ENCODE measurements at places on chromosomes 11 and 22.

DNA sequence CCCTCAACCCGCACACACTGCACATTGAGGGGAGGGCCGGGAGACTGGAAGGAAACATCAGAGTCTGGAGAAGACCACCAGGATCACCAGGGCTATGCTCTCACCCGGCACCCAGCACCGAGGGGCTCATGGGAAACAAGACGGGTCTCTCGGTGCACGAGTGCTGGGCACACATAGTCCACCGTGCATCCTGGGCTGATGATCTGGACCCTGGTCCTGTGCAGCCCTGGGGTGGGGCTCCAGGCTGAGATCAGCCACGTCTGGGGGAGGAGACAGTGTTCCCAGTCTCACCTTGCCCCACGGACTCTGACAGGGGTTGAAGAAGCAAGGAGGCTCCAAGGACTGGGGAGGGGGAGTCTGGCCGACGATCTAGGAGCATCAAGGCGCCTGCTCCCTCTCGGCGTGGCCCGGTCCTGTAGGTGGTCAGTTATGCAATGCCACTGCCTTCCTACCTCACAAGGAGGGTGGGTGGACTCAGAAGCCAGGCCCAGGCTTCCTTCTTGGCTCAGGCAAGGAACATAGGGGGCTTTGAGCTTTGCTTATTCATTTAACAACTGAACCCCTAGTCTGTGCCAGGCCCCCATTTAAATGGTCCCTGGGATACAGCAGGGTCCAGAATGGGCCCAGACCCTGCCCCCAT is 11.4 kb upstream of the CD81 start:
- DNase-seq, result no peak

DNA sequence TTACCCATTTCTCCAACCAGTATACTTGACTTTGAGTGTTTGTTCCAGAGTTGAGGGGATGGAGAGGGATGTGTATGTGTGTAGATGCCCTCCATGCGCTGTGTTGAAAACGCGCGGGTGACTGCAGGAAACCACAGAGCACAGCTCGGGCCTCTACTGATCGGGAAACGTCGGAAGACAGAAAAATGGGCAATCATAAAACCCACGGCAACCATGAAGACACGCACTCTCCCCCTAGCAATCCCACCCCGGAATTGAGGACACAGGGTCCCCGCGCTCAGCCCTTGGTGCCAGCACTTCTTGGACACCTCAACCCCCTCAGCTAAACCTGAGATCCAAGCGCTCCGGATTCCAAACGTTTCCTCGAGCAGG is 251 bp upstream of the UQCC3 start:
- no peak for DNase-seq

DNA sequence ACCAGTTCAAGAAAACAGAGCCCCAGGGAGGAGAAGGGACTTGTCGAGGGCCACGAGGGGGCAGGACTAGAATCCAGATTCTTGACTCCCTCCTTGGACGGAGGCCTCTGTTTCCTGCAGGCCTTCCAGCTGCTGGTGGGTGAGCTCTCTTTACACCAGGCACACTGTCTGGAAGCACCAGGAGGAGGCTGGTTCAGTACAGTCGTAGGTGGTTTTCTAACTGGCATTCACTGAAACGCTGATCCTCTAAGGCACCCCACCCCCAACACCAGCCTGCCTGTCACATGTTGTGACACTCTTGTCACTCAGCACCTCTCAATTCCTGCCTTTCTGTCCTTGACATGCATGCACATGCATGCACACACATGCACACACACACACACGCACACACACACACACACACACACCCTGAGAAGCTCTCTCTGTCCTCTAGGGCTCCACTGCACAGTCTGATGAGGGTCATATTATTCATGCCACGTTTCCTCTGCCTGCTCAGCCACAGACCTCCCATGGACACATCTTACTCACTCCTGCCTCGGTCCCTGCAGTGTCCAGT is 751 bp downstream of the MS4A10 start:
- DNase-seq, result no peak

GRCh38 chr22:39631381-39632286 is 61.1 kb downstream of the CACNA1I start:
- DNase-seq, result no peak

DNA sequence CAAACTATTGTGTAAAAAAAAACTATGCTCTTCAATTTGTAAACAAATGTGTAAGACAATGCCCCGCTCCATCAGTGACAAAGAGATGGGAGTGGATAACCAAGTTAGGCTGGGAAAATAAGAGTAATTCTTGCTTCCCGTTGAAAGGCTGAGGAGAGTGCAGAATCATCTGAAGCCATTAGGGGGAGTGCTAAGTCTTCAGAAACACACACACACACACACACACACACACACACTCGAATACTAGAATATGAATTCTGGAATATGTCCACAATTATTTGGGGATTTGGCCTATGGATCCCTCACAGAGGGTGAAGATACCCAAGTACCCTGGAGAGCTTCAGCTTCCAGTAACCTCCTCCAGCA is 27.8 kb upstream of the ROBO3 start:
- peak; percentile 9 for DNase-seq

DNA sequence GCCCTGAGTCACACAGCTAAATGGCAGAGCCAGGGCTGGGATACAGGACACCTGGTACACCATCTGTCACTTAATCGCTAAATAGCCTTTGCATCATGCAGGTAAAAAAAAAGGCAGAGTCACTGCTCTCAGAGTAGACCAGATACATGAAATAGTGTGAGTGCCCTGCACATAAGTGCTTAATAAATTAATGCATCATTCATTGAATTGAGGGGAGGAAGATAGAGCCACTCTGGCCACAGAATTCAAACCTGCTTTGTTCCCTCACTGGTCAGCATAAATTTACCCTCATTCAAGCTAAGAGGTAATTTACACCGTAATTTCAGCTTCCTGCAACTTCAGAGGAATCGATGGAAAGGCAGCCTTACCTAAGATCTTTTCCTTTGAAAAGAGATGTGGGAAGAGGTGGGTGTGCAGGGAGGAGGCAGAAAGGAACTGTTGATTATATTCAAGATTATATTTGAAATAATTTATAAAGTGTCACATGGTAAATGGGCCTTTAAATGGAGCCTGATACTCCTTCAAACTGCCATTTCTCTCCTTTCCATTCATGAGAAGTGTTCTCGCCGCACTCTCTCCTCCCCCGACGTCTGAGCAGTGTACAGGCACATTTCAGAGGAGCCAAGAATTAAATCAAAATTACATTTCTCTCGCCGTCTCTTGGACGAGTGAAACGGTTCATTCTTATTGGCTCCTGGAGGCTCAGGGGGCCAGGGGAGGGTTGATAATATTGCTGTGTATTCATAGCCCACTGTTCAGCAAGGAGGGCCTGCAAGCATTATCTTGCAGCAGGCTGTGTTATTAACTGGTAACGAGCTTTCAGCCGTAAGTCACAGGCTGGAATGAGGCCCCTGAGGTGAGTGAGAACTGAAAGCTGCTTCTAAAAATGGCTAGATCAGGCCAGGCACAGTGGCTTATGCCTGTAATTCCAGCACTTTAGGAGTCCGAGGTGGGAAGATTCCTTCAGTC is 52.2 kb upstream of the HMGXB4 start:
- DNase-seq, result no peak

DNA sequence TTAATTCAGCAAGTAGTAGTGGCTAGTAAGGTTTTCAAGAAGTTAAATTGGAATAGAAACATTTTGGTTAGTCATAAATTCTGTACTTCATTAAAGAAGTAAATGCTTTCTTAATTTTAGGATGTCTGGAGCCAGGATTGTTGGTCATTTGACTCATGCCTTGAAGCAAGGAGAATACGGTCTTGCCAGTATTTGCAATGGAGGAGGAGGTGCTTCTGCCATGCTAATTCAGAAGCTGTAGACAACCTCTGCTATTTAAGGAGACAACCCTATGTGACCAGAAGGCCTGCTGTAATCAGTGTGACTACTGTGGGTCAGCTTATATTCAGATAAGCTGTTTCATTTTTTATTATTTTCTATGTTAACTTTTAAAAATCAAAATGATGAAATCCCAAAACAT is 25.8 kb downstream of the ACAT1 start:
- no peak for DNase-seq

DNA sequence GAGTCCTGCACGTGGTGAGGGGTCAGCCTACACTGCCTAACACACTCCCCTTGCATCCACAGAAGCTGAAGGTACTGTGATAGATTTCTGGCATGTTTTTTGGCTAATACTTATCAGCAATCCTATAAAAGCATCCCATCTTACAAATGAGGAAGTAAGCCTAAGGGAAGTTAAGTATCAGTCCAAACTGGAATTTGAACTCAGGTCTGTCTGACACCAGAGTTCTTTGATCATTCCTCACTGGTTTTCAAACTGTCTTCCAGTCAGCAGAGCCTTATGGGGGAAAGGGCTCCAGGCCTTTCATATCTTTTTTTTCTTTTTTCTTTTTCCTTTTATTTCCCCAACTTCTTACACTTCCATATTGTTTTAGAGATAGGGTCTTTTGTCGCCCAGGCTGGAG is 105.6 kb downstream of the RBFOX2 start:
- DNase-seq, result no peak

GRCh38 chr11:66619080-66619554 is 2.7 kb downstream of the RBM14 start:
- no peak for DNase-seq

DNA sequence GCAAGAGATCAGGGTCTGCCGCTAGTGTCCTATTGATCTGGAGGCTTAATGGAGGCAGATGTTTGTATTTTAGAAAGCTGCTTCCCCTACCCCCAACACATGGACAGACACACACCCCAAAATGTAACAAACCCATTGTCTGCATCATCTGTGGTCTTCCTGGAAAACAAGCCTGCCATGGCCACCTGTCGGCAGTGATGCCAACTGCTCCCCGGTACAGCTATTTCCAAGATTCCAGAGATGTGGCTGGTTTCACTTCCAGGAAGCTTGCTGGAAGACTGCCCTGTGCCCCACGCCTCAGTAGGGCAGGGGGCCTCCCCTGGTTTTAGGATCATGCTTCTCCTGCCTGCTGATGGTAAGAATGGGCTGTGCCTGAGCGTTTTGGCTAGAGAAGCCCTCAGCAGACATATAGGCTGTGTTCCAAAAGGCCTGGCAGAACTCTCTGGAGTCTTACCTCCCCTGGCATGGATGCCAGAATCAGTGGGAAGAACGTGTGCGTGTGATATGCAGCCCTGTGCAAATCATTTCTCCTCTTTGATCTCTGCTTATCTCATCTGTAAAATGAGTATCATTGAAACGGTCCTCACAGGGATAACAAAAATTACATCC is 108.6 kb downstream of the FBXO7 start:
- no peak for DNase-seq

- DNase-seq, result no peak
Observed at GRCh38 chr22:20147237-20147988, 3.4 kb downstream of the CCDC188 start.

DNA sequence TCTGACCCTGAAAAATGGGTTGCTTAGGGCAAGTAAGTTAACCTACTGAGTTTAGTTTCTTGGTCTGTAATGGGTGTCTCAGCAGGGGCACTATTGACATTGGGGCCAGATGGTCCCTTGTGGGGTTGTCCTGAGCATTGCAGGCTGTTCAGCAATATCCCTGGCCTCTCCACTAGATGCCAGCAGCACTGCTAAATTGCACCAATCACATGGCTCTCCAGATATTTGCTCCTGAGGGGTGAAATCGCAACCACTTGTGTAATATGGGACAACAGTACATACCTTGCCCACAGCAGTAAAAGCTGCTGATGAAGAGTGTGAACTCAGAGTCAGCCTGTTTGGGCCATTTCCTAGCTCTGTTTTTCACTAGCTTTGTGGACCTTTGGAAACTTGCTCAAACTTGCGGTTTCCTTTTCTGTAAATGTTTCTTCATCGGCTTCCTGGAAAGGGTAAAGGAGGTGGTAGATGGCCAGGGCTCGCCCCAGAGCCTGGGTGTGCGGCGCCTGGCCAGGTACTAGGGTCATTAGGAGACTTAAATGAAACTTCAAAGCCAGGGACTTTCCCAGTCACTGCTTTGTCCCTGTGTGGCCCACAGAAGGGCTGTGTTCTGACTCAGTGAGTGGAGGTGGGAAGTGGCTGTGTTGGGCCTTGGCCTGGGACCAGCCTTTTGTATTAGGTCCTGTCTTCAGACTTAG is 13.0 kb downstream of the NCF4 start:
- DNase-seq, result peak; percentile 71

DNA sequence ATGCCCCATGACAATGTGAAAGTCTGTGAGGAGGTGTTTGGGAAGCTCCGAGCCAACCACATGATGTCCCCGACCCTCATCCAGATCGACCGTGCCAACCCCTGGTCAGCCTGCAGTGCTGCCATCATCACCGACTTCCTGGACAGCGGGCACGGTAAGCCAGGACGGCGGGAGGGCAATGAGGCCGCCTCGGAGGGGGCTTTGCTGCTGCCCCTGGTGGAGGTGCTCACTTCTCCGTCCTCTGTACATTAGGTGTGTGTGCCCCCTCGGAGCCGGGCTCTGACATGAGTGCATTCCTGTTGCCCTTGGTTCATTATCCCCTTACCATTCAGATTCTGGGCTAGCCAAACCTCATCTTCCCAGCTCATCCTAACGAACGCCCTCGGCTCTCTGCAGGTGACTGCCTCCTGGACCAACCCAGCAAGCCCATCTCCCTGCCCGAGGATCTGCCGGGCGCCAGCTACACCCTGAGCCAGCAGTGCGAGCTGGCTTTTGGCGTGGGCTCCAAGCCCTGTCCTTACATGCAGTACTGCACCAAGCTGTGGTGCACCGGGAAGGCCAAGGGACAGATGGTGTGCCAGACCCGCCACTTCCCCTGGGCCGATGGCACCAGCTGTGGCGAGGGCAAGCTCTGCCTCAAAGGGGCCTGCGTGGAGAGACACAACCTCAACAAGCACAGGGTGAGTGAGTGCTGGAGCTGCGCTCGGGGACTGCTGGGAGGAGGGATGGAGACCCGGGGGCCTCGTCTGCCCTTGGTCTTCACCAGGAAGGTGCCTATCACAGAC is 13.8 kb downstream of the ADAMTS15 start:
- DNase-seq, result no peak

DNA sequence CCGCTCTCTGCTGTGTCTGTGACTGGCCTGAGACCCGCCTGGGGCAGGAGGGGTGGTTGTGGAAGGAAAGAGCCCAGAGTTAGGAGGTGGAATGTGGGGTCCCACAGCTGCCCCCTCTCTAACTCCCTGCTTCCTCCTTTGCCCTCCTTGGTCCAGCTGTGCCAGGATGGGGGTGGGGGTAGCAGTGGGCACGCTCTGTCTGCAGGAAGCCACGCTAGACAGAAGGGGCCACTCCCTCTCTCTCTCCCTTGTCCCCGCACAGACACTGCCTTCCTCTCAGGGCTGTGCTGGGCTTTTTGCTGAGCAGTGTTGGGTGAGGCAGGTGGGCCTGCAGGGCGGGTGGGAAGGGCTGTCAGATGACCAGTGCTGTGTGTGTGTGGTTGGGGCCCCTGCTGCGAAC is 2.0 kb upstream of the SOX10 start:
- no peak for DNase-seq

- DNase-seq, result no peak
Observed at GRCh38 chr11:129315781-129316579, 59.7 kb upstream of the BARX2 start.

DNA sequence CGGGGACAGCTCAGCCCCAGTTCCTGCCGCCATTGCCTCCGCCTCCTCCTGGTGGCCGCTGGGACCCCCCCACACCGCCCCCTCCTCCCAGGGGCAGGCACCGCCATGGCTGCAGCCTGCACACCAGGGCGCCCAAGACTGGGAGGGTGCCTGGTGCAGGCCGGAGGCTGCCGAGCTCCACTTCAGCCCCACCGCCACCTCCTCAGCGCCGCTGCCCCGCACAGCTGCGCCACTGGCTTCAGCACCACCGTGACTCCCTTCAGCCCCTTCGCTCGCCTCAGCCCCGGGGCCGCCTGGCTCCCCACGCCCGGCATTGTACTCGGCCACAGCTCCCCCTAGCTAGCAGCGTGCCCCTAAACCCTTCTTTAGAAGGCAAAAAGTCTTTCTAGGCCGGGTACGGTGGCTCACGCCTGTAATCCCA is 131.1 kb downstream of the CRYBB2 start:
- DNase-seq, result no peak

All from GM18507 (cell line).